A549 treated with dexamethasone at 1 μM for 4 hours (cell line): ENCODE measurements at places on chromosomes 11 and 22. TPM values are rescaled to one million over a fixed set of nuclear protein-coding genes. Genes with fewer than 3 reads are reported as not detected.

Gene OR5B21
- total RNA-seq: not detected in 5 replicates

Gene APOC3
- not detected in 5 replicates for total RNA-seq

Gene MUC6
- 0.01 to 0.02 TPM in 2 of 5 replicates, not detected in the others for total RNA-seq

Gene GGT5
- 3.5 to 5.3 TPM (median 4.4 TPM) in 5 replicates for total RNA-seq

Gene OR52E8
- total RNA-seq: not detected in 5 replicates

Gene UPB1
- total RNA-seq: 0.02 TPM in 1 of 5 replicates, not detected in the others

Gene PRG3
- not detected in 5 replicates for total RNA-seq

Gene MS4A14
- total RNA-seq: not detected in 5 replicates

Gene NADSYN1
- total RNA-seq: 36.0 to 47.8 TPM (median 44.9 TPM) in 5 replicates

Gene DNAJB7
- not detected in 5 replicates for total RNA-seq

Gene ELP4
- 6.3 to 9.6 TPM (median 8.5 TPM) in 5 replicates for total RNA-seq

Gene GLYATL1B
- not detected in 5 replicates for total RNA-seq

Gene POU2AF2
- total RNA-seq: not detected in 5 replicates

Gene TIGD3
- total RNA-seq: 0.80 to 1.2 TPM (median 1.0 TPM) in 5 replicates

Gene SPTBN2
- 6.7 to 10.6 TPM (median 9.9 TPM) in 5 replicates for total RNA-seq
